ENCODE measurements at places on chromosomes 11 and 22.

DNA sequence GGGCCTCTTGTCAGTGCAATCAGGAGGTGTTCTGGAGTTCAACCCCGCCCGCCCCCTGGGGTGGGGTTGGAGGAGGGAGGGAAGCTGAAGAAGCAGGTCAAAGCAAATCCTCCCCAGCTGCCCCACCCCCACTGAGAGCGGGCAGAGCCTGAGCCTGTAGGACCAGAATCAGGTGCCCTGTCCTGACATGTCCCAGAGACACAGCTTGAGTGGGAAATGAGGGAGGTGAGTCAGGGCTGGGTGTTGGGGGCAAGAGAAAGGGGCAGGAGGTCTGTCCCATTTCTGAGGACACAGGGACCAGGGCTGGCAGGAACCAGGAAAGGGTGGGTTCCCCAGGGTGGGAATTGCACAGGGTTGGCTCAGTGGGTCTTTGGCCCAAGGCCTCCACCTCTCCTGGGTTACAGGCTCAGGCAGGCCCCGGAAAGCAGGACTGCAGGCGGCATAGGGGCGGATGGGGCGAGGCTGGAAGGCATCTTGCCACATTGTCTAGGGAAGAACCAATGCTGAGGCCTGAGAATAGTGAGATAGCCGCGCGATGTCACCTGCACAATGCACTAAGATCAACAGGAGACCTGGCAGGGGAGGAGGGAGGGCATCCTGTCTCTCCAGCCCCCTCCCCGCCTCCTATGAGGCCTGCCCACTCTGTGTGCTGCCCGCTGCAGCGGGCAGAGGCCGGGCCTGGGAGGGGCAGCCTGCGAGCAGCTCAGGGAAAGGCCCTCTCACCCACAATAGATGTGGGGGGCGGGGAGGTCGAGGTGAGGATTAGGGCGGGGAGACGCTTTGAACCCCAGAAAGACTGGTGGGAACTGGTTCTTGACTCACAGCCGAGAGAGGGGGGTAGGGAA is 32.4 kb downstream of the NECTIN1 start:
- DNase-seq = no peak

GRCh38 chr11:72491001-72491400 is 56.7 kb upstream of the CLPB start:
- no peak for DNase-seq

GRCh38 chr11:118175031-118175992 is 1.1 kb downstream of the SCN2B start:
- no peak for DNase-seq

GRCh38 chr22:23709107-23709506 is 18.3 kb downstream of the RGL4 start:
- no peak for DNase-seq

- DNase-seq = peak; percentile 19
Measured at GRCh38 chr22:33923660-33924246, 3.5 kb upstream of the LARGE1 start.

DNA sequence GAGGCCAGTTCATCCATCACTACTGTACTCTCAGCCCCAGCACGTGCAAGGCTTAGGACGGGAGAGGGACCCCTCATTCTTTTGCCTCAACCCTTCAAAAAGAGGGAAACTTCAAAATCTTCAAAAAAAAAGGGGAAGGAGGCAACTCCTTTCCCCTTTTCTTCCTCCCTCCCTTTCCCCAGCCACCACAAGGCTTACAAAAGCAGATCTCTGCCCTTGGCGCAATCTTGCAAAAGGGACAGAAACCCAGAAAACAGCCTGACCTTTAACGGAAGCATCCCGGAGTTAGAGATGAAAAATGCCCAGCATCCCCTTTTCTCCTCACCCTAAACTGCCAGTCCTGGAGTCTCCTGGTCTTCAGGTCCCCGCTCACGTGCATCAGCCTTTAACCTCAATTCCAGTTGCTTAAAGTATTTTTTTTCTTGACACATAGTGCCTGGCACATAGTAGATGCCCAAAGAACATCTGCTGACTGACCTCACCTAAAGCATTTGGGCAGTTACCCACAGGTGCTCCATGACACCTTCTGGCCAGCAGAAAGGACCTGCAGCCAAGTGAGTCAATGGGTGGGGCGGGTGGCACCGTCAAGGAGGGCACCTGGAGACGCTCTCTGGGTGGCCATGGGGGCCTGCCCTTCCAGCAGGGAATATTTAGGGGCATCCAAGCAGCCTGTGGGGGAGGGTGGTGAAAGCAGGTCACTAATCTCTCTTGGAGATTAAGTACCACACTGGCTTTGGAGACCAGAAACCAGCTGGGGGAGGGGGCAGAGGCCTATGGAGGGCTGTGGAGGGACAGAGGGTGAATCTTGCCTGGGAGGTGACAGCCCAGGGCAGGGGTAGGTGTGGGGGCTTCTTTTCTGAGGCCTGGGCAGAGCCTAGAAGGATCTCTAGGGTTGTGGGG is 16.3 kb downstream of the NECTIN1 start:
- no peak for DNase-seq

DNA sequence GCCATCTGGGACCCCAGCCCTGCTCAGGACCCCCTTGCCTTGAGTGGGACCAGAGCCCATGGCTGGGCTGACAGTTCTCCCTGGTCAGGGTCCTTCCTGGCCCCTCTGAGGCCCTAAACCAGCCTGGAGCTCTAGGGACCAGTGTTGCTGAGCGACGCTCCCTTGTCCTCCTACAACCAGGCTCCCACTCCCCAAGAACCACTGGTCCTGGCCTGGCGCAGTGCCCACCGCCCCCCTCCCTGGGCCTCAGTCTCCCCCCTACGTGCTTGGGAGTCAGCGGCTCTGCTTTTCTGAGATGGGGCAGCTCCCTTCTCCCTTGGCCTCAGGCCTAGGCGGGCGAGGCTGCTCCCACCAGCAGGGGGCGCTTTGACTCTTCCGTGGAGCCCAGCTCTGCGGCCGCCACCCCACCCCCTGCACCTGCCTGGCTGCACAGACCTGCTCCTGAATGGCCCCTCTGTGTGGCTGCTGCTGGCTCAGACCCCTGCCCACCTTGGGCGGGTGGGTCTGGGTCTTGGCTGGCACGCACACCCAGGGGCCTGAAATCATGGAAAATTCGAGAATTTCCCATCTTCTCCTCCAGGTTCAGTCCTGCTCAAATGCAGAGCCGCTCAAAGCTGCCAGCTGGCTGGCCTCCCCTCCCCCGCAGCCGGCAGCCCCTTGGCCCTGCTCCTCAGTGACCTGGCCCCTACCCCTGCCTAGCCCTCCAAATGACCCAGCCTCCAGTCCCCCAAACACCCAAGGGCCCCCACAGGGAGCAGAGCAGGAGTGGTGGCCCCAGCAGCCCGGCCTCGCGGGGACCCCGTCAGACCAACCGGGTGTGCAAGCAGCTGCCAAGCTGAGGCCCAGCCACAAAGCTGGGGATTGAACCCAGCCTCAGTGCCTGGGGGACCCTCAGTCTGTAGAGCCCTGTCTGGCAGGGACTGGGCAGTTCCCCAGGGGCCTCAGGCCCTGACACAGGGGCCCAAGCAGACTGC is 9.1 kb downstream of the PRR33 start:
- DNase-seq = peak; percentile 80

DNA sequence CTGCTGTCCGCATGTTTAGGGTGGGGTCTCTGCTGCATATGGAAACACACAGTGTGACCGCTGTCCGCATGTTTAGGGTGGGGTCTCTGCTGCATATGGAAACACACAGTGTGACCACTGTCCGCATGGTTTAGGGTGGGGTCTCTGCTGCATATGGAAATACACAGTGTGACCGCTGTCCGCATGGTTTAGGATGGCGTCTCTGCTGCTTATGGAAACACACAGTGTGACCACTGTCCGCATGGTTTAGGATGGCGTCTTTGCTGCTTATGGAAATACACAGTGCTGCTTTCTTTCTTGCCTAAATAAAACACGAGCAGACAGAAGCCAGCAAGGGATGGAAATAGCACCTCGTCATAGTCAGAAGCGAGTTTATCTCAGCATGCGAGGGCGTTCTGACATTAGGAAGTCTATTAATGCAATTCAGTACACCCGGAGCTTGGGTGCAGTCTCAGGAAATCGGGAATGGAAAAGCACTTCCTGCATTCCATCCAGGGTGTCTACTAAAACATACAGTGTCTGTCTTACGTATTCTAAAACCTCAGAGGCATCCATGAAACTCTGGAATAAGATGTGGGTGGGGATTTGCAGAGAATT is 32.6 kb upstream of the TOLLIP start:
- no peak for DNase-seq

DNA sequence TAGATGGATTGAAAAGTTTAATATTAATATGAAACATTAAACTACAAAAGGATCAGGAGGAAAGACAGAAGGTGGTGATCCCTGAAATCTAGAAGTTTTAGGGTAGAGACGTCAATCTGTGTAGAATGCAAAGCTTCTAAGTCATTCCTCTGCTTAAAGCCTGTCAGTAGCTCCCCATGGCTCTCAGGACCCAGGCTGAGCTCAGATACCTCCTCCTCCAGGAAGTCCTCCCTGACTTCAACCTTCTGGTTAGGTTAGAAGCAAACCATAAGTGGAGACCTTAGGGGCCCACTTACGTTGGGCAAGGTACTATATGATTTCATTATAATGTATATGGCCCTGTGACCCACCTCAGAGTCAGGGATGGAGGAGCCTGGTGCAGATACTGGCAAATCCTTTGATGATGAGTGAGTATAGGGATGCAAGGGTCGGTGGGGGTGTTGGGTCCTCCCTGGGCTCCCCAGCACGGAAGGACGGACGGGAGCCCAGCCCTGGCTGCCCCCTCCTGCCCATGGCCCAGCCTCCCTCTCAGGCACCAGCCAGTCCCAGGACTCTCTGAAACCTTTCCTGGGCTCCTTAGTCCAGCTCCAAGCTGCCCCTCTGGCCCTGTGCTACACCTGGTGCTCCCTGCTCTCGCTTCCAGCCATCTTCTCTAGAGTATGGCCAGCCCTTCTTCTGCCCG is 3.2 kb upstream of the PPP6R3 start:
- no peak for DNase-seq

DNA sequence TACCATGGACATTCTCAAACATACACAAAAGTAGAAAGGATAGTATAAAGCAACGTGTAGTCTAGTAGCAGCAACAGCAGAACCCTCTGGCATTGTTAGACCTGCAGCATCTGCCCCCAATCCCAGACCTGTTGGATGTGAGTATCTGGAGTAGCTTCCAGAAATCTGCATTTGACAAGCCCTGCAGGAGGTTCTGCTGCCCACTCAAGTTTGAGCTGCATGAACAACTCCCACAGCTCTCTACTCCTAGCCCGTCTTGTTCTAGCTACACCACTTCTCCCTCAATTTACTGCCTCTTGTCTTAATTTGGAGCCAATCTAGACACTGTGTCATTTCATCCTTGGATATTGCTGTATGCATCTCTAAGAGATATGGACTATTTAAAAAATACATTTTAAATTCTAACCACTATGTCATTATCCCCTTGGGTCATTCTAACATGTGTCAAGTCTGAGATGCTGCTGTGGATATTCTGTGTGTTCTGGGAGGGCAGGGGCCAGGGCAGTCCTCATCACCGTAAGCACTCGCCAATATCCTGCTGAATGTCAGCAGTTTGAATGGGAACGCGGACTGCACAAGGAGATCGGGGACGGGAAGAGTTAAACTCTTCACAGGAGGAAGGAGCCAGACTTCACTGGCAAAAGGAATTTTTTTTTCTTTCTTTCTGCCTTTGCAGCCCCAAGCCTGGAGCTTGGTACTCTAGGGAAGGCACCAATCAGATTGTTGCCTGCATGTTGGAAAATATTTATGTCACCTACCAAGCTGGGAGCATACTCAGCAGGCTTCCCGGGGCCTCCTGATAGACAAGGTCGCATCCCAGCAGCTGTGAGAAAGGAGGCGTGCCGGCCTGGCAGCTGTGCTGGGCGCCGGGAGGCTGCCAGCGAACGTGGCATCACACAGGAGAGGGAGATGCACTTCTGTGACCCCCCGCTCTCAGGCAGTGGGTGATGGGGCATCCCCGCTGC is 429.0 kb downstream of the MIAT start:
- no peak for DNase-seq

GRCh38 chr11:67364783-67365722 is 8.3 kb downstream of the CLCF1 start:
- no peak for DNase-seq

DNA sequence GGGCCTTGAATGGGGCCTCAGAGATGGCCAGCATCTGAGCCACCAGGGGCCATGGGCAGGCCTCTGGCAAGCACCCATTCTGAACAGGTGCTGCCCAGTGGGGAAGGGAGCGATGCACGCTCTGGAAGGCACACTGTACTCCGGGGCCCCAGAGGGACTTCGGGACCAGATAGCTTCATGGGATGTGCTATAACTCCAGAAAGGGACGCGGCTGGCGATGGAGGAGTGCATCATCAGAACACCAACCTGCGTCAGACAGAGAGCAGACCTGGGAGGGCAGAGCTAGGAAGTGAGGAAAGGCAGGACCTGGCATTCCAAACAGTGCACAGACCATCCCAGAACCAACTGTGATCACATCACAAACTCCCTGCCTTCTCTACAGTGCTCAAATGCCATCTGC is 16.8 kb downstream of the DGCR2 start:
- DNase-seq = no peak

- no peak for DNase-seq
Measured at GRCh38 chr11:19013181-19013857, 47.2 kb downstream of the MRGPRX2 start.

GRCh38 chr22:38345782-38346181 is 28.5 kb upstream of the CSNK1E start:
- DNase-seq = no peak

DNA sequence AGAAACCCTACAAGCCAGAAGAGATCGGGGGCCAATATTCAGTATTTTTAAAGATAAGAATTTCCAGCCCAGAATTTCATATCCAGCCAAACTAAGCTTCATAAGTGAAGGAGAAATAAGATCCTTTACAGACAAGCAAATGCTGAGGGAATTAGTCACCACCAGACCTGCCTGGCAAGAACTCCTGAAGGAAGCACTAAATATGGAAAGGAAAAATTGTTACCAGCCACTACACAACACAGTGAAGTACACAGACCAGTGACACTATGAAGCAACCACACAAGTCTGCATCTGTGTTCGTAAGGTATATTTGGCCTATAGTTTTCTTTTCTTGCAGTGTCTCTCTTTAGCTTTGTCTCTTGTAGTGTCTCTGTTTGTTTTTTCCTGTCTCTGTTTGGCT is 29.0 kb downstream of the TMEM225 start:
- DNase-seq = no peak

- no peak for DNase-seq
Measured at GRCh38 chr11:70108250-70108649, 30.1 kb downstream of the ANO1 start.

GRCh38 chr11:5666402-5666793 is 18.5 kb downstream of the TRIM5 start:
- DNase-seq = no peak

DNA sequence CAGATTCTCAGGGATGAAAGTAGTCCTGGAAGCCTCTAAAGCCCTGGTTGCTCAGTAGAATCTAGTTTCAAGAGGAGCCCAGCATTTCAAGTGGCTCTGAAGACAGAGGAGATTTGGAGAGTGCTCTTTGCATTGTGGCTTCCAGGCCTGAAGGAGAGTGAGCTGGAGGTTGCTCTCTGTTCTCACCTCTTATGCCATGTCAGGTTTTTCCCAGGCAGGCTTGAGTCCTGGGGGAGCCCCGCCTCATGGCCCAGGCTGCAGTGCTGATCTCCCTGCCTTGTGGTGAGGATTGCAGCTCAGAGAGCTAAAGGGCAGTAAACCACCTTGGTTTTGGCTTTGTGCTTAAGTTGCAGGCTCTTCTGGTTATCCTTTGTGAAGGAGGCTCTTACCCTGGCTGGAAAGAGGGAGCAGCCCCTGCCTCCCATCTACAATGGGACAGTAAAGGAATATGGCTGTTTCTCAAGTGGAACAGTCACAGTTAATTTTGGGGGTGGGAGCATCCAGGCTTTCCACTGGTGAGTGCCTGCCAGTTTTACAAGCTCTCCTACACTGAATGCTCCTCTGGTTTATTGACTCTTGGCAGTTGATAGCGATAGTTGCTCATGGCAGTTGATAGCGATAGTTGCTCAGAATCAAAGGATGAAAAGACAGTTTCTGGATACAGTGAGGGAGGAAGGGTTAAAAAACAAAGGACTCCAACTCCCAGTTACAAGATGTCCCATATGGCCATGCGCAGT is 32.6 kb downstream of the RCOR2 start:
- DNase-seq = no peak

Measured in activated gamma-delta T cell treated with Interleukin-2 at 50 U/mL for 16 hours (primary cell).